NCI-H187 treated with DMSO at 0.1 percent for 48 hours (cell line): ENCODE measurements at places on chromosomes 13 and 19.

- DNase-seq, result no peak
Observed at GRCh38 chr13:97615266-97615665, 181.3 kb downstream of the RAP2A start.

DNA sequence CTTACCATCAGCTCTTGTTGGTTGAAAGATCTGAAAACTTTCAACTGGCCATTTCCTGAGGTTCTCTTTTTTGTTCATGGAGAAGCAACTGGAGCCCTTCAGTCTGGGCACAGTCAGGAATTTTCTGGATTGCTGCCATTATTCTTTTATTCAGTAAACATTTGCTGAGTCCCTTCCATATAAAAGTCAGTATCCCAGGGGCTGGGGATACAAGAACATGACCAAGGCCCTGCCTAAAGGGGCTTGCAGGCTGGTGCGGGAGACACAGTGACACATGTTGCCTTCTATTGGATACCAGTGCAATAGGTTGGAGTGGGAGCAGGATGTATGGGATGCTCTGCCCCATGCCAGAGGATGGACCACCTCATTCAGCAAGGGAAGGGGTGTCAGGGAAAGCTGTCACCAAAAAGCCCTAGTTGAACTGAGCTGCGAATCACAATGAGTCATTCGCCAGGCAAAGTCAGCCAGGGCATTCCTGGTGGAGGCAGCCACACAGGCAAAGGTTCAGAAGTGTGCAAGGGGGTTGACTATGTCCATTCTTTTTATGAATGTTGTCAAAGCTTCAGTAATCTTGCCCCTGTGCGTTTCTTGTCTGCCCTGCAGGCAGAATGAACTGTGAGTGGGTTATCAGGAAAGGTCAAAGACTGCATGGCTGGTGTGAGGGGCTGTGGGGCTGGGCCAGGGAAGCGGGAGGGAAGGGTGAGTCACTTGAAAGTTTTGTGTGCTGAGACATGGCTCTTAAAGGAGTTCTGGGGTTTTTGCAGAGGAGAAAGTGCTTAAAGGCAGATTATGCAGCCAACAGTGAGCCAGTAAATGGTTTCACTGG, 395.9 kb downstream of the KCNRG start:
- no peak for DNase-seq

- DNase-seq, result no peak
Observed at GRCh38 chr19:4640247-4641000, 1.1 kb downstream of the TNFAIP8L1 start.

DNA sequence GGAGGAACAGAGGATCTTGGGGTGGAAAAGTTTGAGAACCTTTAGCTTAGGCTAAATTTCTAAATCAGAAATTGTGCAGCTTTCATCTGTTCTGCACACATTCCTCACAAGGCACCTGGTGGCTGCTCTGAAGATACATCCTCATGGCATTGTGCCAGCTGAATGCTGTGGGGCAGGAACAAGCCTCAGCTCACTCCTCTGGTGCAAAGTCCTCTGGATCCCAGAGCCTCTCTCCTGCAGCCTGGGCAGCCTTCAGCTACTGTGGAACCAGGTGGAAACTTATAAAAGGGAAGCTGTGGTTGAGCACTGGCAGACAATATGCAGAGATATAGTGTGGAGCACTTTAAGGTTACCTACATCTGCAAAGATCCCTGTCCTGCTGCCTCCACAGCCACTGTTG, 72.3 kb downstream of the KCTD12 start:
- DNase-seq, result no peak

GRCh38 chr13:42832341-42833096, 51.1 kb downstream of the FAM216B start:
- DNase-seq, result no peak

DNA sequence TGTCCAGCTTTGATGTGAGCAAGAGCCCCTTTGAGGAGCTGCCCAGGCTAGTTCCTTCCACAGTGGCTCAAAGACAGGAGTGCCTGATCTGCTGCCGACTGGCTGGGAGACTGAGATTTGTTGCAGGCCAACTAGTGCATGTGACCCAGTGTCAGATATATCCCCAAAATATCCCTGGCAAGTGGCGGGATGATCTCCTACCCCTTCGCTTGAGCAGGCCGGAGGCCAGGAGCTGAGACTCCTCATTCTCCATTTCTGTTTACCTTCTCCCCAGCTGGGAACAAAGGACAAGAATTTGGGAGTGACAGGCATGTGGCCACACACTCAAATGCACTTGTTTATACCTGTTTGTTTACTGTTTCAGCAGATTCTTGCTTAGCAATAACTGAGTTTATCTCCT, 37.1 kb upstream of the XPO4 start:
- DNase-seq, result no peak

DNA sequence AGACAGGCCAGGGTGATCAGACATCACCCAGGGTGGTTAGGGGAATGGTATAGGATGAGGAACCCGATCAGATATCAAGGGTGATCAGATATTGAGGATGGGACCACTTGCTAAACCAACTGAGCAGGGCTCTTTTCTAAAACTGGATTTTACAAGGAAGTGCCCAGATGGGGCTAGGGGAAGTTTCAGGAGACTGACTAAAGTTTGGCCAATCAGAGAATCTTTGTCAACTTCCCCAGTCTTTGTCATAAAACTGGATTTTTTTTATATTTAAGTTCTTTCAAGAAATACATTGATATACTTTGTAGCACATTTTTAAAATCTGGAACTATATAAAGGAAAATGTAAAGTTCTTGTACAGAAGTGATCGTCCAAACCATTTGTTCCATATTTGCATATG, 30.5 kb upstream of the DLEU7 start:
- DNase-seq, result no peak

DNA sequence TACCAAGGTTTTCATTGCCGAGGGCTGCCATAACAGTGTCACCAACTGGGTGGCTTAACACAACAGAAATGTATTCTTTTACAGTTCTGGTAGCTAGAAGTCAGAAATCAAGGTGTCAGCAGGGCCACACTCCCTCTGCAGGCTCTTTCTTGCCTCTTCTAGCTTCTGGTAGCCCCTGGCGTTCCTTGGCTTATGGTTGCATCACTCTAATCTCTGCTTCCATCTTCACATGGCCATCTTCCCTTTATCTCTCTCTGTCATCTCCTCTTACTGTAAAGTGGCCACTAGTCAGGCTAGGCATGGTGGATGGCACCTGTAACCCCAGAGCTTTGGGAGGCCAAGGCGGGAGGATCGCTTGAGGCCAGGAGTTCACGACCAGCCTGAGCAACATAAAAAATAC, 38.0 kb upstream of the MRI1 start:
- DNase-seq, result no peak

- DNase-seq, result no peak
Observed at GRCh38 chr19:47518139-47518538, 3.3 kb upstream of the NAPA start.

DNA sequence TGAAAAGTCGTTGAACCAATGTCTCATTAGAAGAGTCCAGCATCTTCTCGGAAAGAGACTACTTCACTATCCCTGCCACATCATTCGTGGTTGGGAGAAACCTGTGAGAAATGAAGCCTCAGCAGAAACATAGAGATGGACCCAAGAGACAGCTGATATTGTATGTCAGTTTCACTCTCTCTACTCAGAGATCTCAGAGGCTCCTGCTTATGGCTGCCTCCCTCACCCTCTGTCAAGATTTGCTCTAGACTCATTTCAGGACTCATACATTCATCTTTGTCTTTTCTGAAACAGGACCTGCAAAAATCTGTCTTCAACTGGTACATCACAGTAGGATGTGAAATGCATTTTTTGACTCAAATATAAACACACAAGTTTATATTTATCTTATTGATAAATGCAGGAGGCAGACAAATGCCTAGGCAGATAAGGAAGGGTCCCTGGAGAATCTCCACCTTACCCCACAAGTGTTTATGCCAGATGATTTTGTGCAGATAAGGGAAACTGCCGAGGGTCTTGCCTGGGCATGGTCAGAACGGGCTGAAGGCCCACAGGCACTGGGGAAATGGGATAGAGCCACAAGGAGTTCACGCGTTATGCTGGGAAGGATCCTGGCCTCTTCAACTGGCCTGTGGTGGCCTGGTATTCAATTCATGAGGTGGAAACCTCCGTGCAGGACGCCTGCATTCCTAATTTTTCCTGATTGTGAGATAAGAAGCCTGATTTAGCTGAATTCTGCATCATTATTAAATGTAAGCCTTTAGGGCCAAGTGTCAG, 1834.0 kb upstream of the PCDH20 start:
- DNase-seq, result no peak

- DNase-seq, result no peak
Observed at GRCh38 chr13:20080377-20081164, 80.3 kb downstream of the GJA3 start.

DNA sequence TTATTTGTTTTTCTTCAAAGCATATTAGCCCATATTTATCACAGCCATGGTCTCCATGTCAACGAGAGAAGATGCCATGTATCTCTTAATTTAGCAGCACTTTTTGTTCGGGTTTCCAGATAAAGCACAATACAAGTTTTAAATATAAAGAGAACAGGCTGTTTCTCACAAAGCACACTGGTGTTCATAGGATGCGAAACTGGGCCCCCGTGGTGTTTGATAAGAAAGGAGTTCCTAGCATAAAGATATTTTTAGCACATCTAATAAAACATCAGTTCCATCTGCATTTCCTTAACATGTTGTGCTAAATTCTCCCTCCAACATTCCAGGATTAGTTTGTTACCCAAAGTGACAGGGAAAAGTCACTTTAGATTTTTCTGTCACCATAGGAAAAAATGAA, 72.4 kb upstream of the EDNRB start:
- DNase-seq, result no peak

DNA sequence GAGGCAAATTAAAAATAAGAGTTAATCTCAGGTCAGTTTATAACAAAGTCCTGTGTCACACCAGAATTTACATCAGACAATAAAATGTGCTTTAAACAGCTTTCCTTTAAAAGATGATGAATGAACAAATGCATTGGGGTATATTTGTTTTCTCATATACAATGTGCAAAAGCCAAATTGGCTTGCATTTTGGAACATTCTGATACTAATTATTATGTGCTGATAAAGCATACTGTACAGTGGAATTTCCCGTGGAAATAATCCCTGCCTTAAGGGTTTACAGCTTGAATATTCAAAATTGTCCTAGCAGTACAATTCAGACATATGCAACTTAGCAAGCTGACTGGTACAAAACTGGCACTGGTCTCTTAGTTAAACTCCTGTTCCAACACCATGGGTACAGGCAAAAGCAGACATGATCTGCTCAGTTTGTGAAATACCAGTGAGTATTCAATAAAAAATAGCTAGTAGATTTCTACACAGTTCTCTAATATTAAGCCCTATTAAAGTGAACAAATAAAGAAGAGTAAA, 373.4 kb downstream of the SLITRK1 start:
- DNase-seq, result no peak

DNA sequence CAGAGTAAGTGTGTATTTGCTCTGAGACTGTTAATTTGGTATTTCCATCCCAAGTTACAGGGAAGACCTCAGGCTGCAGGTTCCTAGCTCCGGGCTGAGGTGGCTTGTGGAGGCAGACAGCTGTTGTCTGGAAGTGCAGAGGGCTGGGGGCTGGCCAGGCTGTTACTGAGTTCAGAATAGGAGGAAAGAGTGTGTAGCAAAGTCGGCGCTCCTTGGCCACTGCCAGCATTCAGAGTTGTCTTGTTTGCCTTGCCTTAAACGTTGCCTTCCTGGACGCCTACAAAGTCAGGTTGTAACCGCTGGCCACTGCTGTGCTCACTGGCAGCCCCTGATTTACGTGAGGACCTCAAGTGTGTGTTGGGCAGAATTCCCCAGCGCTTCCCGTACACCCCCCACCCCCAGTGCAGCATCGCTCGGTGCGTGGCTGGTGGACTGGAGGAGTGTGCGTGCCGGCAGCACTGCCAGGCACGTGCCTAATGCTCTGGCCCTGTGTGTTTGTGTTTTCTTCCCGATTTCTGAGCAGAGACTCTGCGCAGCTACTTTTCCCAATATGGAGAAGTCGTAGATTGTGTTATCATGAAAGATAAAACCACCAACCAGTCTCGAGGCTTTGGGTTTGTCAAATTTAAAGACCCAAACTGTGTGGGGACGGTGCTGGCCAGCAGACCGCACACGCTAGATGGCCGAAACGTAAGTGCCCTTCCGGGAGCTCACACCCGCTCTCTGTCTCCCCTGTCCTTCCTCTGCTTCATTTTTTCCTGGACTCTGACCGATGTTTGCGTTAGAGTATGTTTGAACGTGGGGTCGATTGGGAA, 10.5 kb downstream of the DAZAP1 start:
- DNase-seq, result no peak

GRCh38 chr13:52931539-52932431, 83.3 kb upstream of the PCDH8 start:
- DNase-seq, result no peak

- no peak for DNase-seq
Observed at GRCh38 chr13:100544866-100545683, 43.5 kb downstream of the GGACT start.

- DNase-seq, result no peak
Observed at GRCh38 chr19:30165228-30165813, 206.9 kb upstream of the ZNF536 start.

DNA sequence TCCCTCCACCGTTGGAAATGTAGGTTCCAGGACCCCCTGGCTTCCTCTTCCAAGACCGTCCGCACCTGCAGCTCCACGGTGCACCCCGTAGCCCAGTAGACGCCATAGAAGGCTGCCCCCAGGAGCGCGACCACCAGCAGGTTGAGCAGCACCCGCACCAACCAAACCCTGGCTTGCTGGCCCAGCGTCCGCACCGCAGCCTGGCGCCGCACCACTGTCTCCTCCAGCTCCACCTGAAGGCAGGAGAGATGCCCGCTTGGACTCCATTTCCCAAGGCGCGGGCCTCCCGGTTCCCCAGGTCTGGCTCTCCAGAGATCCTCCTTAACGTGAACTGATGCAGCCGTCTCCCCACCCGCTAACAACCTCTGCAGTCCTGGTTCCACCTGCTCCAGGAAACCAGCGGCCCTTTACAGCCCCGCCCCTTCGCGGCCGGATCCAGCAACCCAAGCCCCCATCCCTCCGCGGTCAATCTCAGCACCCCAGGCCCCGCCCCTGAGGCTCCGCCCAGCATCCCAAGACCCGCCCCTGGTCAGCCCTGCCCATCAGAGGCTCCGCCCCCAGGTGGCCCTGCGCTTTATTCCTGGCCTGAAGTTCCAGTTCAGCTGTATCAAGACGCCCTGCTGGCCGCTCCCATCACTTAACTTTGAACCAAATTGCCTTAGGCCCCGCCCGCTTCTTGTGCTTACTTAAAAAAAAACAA, 5.0 kb upstream of the LENG1 start:
- DNase-seq, result peak; percentile 33

GRCh38 chr19:31402529-31403316, 53.5 kb upstream of the TSHZ3 start:
- no peak for DNase-seq
